Gastrocnemius medialis (tissue), 4 donors: ENCODE measurements at places on chromosomes 5 and 9.

GRCh38 chr9:135513351-135513846 is 7.8 kb upstream of the LCN1 start:
- DNase-seq, result no peak

- no peak for DNase-seq
Observed at GRCh38 chr5:156438076-156438475, 111.1 kb downstream of the SGCD start.

GRCh38 chr9:93267681-93268505 is 84.0 kb downstream of the WNK2 start:
- no peak for DNase-seq

- no peak for DNase-seq
Observed at GRCh38 chr9:76526026-76526425, 67.0 kb downstream of the GCNT1 start.

GRCh38 chr9:742914-743589 is 98.4 kb upstream of the DMRT1 start:
- DNase-seq, result no peak
